ENCODE measurements at places on chromosomes 3 and 15.

- no peak for DNase-seq
These were observed 2.6 kb upstream of the PIGZ start for GRCh38 chr3:196971094-196971698.

GRCh38 chr3:10888518-10889090 lies 72.6 kb downstream of the SLC6A11 start:
- no peak for DNase-seq

DNA sequence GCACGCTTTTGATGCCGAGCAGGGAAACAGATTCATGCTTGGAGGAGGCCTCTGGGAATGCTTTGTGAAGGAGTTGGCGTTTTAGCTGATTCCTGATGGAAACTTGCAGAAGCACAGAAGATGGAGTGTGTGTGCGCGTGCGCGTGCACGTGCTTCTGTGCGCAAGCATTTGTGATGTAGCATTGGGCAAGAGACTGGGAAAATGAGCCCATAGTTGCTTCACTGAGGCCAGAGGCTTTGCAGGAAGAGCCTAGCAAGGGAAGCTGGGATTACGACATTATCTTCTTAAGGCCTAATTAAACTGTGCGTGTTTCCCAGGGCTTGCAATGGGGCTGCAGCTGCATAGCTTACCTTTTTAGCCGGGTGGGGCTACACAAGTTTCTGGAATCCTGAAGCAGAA lies 18.1 kb upstream of the AGBL1 start:
- no peak for DNase-seq

- no peak for DNase-seq
These were observed 57.9 kb upstream of the EPHA6 start for GRCh38 chr3:96756516-96756915.

GRCh38 chr3:177935047-177935446 lies 601.2 kb upstream of the KCNMB2 start:
- DNase-seq, result no peak

- DNase-seq, result no peak
These were observed 21.6 kb downstream of the NCBP2 start for GRCh38 chr3:196920733-196921132.

DNA sequence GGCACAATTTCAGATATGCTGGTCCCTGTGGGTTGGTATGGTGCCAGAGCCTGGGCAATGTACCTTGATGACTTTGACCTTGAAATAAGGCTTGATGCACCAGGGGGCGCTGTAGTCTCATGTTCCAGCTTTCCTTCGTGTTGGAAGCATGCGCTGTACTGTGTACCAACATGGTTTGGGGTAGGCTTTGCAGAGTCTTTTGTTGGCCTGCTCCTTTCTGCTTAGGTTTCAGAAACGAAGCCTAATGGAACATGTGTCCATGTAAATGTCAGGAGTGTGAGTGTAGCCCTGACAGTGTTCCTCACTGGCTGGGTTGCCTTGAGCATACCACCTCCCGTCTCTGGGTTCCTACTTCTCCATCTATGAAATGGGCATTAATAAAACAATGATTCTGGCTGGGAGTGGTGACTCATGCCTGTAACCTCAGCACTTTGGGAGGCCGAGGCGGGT lies 3.6 kb upstream of the CCR4 start:
- DNase-seq, result peak; percentile 56

DNA sequence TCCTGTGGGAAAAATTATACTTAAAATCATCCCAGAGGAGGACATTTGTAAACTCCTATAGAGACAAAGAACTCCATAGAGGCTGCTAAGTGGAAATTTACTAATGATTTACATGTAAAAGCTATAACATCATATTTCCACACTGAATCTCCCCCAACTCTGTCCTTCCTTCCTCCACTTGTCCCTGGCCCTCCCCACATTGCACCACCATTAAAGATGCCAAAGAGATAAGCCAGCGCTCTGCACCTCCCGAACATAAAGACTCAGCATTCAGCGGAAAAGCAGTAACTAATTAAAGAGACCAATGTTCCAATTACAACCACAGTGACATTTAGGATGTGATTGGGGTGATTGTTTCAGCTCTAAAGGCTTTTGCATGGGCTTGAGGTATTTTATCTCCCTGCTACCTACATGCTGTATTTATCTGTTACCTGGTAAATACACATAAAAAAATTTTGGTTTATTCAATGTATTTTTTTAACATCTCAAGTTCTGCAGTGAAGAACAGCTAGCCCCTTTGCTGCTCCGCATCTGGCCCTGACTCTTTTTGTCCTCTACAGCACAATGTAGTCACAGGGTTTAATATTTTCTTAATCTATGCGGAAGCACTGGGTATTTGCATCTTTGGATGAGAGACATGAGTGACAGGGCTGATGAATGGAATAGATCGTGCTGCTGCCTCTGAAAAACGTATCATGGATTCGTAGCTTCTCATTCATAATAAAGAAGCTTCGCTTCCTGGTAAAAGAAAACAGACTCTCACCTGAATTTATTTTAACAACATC lies 35.3 kb upstream of the B3GNT5 start:
- DNase-seq, result no peak

DNA sequence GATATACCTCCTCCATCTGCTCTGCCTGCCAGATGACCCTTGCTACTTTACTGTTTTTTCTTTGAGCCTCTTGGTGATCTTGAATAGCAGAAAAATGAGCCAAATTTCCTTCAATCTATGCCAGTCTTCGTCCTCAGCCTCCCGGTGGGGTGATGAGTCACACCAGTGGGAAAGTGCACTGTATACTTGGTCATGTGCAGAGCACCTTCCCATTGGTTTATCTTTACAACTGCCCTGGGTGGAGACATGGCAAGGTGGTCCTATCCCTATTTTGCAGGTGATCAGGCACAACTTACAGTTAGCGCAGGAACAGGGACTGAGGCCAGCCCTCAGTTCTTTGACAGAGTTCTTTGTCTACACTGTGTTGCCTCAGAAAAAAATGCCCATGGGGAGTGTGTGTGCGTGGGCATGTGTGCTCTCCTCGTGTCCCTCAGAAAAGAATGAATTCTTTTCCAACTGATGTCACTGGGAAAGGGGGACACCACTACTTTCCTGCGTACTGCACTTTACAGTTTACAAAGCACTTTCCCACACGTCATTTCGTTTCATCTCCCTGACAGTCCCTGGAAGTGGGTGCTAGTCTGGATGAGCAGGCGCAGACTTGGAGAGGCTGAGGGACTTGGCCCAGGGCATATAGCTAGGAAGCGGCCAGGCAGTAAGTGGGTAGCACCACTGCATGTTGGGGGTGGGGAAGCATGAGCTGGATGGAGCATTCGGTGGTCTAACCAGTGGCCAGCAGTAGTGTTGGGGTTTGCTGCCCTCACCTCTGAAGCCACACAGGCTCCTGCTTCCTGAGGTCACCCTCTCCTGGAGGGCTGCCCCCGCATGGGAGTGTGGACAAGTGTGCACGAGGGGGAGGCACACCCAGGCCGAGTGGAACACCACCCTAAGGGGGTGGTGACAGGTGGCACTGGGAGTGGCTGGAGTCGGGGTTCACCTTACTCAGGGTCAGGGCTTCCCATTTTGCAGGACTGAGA lies 24.1 kb downstream of the SMAD3 start:
- no peak for DNase-seq

- DNase-seq, result no peak
These were observed 21.5 kb upstream of the NPTN start for GRCh38 chr15:73654659-73655058.

DNA sequence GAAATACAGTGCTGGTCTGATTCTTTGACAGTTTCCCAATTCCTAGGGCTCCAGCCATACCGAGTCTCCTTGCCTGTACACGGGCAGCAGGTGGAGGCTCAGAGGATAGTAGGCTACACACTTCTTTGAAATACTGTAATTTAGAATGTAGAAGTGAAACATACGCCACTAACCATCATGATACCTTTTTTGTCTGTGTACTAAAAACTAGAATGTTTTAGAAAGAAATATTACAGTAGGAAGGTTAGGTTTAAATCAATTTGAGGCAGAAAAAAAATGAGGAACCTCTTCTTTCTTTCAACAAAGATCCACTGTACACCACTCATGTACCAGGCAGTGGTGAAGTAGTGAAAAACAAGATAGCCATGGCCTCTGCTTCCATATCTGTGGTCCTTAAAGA lies 354.7 kb downstream of the MCTP2 start:
- DNase-seq, result no peak

DNA sequence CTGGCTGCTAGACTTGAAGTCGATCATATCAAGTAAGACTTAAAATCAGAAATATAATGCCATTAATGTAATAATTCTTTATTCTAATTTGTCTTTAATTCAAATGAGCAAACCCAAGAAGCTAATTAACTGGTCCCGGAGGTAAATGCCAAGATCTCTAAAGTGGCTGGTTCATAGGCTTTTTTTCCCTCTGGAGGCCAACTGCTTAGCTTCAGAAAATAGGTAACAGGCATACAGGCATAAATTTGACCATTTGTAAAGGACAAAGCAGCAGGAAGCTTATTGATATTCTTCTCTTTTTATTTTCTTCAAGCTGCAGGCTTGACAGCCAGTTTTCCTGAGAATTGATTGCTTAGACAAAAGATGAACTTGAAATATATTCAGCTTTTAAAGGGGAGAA lies 158.6 kb upstream of the RAP2B start:
- no peak for DNase-seq

DNA sequence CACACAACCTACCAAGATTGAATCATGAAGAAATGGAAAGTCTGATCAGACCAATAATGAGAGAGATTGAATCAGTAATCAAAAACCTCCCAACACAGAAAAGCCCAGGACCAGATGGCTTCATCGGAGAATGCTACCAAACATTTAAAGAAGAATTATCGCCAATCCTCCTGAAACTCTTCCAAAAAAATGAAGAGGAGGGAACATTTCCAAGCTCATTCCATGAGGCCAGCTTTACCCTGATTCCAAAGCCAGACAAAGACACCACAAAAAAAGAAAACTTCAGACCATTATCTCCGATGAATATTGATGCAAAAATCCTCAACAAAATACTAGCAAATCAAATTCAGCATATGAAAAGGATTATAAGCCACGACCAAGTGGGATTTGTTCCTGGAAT lies 94.1 kb downstream of the SENP2 start:
- peak; percentile 29 for DNase-seq

DNA sequence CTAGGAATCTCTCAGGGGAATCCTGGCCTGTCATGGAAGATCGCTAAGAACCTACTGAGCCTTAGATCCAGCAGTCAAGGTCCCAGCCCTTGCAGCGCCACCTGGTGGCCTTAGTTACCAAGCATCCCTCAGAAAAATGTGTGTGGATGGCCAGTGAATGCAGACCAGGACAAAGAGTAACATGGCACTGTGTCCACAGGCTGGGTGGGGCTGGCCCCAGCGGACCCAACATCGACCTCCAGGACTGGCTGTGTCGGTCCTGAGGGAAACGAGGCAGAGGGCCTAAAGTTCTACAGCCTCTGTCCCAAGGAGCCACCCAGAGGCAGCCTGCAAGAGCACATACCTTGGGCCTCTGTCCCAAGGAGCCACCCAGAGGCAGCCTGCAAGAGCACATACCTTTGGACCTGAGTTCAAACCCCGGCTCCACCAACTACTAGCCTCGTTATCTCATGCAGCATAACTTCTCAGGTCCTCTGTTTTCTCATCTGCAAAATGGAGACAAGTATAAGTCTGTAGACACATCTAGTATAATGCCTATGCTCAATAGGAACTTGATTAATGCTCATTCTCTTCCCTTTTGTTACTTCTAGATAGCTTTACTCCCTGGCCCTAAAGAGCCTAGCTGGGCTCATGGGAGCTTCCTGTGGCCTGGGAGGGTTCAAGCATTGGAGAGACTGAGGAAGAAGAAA lies 57.5 kb upstream of the HERC1 start:
- peak; percentile 40 for DNase-seq

GRCh38 chr15:63987796-63988378 lies 58.4 kb downstream of the DAPK2 start:
- DNase-seq, result no peak

GRCh38 chr15:51524376-51524775 lies 98.2 kb downstream of the DMXL2 start:
- DNase-seq, result no peak

DNA sequence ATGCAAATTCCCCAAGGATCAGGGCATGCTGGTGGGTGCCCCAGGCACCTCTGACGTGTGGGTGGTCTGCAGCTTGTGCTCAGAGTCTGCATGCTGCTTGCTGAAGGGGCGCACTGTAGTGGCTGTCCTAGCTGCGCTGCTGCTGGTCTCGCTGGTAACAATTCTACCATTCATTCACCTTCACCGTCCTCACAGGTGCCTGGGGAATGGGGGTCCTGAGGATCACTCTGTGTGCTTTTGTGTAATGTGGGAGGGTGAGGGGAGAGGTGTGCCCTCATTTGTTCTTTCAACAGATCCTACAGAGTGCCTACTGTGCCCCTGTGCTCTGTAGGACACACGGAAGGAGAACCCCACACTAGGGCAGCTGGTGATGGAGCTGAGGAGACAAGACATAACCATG lies 2.1 kb upstream of the ITGA11 start:
- DNase-seq, result no peak

DNA sequence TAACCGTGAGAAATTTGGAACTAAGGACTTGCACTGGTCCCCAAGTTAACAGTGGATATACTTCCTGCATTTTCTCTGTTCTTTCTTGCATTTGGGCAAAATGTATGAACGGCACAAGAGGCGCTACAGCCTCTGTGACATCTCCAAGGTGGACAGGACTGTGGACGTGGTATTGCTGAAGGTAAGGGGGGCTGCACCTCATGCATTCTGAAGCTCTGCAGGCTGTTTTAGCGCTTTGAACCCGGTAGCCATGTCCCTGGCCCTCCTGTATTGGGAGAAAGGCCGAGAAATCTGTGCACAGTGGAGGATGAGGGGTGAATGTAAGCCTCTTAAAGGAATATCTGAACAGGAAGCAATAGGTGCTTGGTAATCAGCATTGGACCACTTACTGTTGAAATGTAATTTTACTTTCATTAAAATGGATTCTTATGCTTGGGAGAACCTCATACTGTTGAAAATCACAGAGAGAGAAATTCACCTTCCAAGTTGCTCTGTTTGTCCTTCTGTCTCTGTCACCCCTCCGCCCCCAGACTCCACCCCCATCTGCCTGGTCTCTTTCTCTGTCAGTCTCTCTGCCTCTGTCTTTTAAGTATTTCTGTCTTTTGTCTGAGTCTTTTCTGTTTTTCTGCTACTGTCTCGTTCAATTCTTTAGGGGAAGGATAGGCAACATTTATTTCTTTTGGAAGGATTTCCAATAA lies 174.6 kb downstream of the KLHL25 start:
- no peak for DNase-seq

- no peak for DNase-seq
These were observed 84.4 kb downstream of the CMSS1 start for GRCh38 chr3:99902091-99902490.

DNA sequence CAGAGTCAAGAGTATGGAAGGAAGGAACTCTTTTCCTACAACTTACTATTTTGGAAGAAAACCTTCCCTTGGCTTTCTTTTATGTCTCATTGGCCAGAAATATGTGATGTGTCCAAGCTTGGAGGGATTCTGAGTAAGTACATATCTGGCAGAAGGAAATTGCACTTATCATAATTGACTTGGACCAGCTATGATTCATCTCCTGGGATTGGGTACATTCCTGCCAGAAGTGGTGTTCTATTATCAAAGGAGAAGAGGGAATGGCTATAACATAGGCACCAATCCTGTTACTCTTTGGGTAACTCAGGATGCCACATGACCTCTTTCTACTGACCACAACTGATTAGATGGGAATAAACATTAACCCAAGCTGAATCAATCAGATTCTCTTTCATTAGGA lies 13.5 kb upstream of the DAZL start:
- DNase-seq, result no peak

Data from fibroblast of skin of left quadriceps (primary cell).